ENCODE measurements at places on chromosomes 5 and 9.

GRCh38 chr5:79008362-79008761 lies 23.3 kb upstream of the ARSB start:
- DNase-seq = no peak

GRCh38 chr9:92094655-92095054 lies 20.6 kb downstream of the SPTLC1 start:
- no peak for DNase-seq

DNA sequence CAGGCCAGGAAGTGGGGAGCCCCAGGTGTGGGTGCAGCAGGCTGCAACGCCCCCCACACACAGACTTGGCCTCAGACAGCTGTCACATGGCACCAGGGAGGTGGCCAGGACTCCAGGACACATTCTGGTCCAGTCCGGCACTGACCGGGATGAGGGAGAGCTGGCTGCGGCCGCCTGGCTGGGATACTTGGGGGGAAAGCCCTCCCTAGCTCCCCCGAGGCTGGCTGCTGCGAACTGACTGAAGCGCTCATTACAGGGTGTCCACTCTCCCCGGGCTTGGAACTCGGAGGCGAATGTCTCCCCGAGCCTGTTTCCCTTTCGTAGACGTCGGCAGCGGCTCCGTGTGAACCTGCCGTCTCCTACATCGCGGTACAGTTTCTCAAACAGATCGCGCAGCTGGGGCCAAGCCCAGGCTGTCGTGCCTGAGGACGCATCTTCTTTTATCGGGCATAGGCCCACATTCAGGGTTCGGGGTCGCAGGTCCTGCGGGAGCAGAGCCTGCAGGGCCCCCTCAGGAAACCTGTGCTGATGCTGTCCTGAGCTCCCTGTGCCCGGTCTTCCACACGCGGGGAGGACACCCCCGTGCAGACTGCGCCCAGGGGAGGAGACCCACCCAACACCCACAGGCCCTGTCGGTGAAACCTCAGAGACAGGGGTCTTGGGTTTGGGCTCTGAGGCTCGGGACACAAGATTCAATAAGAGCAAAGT lies 19.8 kb downstream of the NACC2 start:
- DNase-seq = no peak

DNA sequence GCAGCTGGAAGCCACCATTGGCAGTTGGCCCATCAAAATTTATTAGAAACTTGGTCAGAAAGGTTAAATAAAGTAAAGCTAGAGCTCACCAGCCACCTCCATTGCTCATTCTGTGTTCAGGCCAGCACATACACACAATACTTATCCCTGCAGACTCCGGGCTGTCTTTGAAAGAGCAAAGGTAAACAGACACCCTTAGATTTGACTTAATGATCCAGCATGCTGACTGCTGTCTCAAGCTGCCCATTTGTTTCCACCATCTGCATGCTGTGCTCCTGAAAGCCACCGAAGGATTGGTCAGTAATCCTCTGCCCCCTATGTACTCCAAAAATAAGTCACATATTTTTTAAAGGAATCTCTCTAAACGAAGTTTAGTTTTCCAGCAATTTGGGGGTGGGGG lies 1059.8 kb upstream of the DMAC1 start:
- no peak for DNase-seq

DNA sequence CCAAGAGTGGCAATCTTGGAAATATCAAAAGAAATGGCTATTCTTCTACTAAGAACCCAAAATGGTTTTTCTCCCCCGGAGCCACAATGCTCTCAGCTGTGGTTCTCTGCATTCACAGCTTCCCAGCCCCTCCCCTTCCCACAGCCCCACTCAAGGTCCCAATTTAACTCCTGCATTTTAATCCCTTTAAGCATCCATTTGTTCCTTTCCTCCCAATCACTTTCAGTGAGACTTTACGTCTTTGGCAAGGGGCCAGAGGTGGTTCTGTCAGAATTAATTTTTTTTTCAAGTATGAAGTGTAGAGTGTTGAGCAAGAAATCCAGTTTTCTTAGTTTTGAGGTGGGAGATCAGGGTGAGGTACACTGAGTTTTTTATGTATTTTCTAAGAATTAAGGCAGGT lies 256.9 kb downstream of the GLIS3 start:
- no peak for DNase-seq

DNA sequence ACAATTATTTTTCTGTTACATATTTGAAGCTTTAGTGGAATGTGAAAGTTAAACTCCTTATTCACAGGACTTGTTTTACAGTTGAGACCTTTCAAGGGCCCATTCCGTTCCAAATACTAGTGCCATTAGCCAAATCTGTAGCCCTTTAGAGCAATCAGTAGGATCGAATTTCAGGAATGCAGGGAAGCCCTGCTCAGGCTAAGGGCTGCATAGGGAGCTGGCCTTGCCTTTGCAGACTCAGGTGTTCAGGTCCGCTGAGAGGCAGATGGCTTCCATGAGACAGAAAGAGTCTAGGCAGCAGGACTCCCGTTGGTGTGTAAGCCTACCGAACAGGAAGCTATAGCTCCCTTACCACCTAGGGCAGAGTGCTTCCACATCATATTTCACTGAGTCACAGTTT lies 150.1 kb upstream of the SLC27A6 start:
- DNase-seq = no peak

- DNase-seq = no peak
Measured at GRCh38 chr5:92019376-92019990, 636.4 kb upstream of the ARRDC3 start.

GRCh38 chr9:79208791-79209396 lies 362.9 kb upstream of the TLE4 start:
- DNase-seq = no peak

GRCh38 chr5:150625831-150626746 lies 14.4 kb upstream of the SYNPO start:
- no peak for DNase-seq

DNA sequence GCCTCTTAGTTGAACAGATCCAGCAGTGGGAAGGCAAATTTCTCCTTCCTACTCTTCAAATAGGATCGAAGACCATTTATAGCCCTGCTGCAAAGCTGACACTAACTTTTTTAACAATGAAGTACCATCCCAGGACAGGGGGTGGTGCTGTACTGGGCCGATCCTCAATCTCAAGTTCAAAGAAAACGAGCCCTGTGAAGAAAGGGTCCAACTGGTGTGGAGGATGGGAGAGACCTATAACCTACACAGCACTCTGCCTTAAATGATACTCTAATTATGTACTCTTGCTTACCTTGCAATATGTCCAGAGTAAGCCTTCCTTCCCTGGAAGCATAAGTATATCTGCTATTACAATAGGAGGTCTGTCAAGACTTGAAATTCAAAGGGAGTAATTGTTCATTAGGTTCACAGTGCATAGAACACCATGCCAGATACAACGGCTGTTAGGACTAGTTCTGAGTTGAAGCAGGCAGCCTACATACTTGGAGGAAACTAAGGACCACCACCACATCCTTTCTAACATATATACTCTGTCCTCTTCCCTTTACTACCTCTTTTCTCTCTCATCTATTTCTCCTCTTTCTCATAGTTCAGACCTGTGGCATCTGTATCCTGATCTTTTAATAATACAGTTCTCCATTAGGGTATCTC lies 6.2 kb downstream of the ETF1 start:
- no peak for DNase-seq

- no peak for DNase-seq
Measured at GRCh38 chr5:99089822-99090549, 161.2 kb upstream of the CHD1 start.

GRCh38 chr5:98570661-98571191 lies 202.7 kb upstream of the RGMB start:
- no peak for DNase-seq

DNA sequence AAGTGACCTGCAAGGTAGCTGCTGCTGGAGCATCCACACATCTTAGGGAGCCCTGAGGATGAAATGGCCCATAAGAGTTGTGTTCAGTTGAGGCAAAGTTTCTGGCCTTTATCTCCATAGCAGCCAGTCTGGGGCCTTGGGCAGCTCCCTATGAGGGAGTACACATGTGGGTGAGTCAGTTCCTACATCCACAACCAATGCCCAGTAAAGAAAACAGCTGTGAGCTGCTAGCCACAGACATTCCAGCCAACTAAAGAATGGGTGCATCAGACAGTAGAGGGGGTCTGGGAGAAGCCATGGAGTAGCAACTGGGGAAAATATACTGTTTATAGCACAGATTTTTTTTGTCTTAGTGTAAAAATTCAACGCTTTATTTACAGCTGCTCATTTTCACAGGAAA lies 720.7 kb downstream of the TLE1 start:
- DNase-seq = no peak

- no peak for DNase-seq
Measured at GRCh38 chr9:131464354-131465000, 38.2 kb upstream of the POMT1 start.

DNA sequence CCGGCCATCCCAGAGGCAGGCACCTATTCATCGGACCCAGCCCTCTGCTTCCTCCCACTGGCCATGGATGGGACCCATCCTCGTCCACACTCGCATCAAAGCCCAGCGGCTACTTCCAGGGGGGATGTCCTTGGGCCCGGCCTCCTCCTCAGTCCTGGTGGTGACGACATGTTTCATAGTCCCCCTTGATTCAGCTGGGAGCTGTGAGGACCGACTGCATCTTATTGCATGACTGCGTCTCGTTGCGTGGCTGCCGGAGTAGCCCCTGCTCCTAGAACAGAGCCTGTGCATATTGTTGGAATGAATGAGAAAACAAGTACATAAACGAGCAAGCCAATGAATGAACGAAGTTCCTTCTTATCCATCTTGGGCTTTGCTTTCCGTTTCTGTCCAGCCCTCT lies 12.8 kb downstream of the NCS1 start:
- DNase-seq = no peak

DNA sequence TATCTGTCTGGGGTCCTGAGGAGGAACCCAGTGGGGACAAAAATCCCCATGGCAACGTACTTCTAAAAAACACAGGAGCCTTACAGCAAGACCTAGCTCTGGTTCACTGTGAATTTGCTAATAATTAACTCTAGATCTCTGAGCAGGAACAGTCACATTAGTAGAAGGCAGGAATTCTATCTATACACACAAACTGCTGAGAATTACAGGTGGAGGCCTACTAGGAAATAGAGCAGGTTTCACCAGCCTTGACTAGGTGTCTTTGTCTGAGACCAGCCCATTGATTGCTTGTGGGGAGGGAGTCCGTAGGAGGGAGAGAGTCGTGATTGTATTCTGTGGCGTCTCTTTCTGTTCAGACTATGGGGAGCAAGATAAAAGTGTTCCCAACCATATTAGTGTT lies 44.8 kb downstream of the PRLR start:
- no peak for DNase-seq

DNA sequence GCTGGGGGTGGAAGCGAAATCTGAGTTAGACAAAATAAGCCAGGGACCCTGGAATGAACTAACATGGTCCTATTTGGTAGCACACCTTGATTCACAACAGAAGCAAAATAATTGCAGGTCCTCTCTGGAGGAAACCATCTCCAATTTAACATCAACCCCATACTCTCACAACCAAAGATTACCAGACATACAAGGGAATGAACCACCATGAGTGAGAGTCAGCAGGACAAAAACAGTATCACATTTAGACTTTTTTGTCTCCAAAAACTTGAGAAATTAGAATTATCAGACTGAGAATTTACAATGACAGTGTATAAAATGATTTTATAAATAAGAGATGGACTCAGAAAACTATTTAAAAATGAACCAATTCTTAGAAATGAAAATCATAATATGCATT lies 21.1 kb downstream of the PPP1R2B start:
- DNase-seq = no peak

DNA sequence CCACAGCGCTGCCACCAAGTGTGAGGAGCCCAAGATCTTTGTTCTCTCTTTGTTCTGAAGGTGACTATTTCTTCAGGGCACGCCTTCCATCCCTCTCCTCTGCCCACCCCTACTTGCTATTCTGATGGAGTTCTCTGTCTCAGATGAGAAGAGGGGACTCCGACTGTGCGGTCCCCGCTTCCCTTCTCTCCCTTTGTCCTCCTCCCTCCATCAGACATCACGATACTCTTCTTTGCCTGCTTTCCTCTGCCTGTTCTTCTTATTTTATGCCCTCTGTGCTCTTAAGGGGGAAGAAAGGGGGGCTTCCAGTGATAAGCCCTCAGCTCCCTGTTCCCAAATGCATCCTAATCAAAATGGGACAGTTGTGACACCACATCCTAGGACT lies 307.8 kb downstream of the RAB3C start:
- no peak for DNase-seq

DNA sequence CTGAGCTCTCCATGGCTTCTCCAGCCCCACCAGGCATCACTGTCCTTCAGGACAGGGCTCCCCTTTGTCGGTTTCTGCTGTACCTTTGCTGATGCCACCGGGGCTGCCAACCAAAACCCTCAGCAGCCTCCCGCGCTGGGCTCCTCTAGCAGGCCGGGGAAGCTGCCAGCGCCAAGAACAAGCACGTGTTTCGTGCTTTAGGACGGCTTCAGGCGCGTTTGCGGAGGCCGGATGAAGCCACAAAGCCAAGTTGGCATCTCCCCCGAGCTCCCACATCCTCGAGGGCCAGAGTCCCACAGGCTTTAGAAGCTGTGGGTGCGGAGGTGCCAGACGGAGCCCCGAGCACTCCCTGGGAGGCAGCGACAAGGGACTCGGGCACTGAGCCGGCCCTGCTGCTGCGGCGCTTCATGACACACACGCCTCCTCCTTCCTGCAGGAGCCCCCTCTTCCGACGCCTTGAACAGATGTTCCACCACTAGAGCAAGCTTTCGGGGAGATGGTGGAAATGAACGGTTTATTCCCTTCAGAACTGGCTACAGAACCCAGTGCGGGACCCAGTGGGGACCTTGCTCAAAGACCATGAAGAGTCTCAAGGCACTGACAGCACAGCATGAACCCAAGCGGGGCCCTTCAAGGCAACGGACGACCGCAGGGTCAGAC lies 36.7 kb downstream of the SARDH start:
- DNase-seq = no peak

DNA sequence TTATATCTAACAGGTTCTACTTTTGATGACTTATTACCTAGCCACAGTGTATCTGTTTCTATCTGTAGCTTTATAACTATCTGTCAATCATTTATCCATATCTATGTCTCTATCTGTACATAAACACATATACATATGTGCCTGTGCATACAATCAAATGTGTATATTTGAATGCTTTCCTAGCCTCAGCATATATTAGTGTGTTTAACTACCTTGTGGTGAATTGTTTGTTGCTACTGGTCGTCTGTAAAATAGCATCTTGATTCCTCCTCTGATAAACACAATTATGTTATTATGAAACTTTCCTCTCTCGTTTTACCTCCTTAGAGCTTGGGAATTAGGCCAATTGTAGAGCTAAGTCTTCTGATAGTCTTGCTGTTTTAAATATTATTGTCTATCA lies 44.4 kb downstream of the PARP8 start:
- DNase-seq = no peak

- peak; percentile 26 for DNase-seq
Measured at GRCh38 chr5:138849439-138849838, 25.7 kb downstream of the LRRTM2 start.

Measured in umbilical cord (tissue), 2 donors.